ENCODE measurements at places on chromosomes 12 and 14. TPM values are rescaled to one million over a fixed set of nuclear protein-coding genes. Genes with fewer than 3 reads are reported as not detected.

DNA sequence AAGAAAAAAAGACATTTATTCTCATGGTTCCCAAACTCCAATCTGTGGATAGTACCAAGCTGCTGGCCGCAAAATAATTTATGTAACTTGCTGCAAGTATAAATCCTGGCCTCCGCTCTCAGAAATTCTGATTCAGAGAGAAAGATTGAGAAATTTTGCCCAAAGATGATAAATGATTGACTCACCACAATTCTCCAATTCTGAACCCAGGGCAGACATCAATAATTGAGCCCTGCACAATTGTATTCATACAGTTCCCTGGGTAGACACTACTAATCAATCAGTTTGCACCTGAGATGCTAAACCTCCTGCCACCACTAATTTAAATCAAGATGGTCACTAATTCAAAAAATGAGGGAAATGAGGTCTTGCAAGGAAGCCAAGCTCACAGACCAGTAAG, 38.2 kb downstream of the TRPV4 start:
- no peak for DNase-seq

GRCh38 chr14:86521843-86522242, 991.9 kb downstream of the FLRT2 start:
- DNase-seq: no peak

DNA sequence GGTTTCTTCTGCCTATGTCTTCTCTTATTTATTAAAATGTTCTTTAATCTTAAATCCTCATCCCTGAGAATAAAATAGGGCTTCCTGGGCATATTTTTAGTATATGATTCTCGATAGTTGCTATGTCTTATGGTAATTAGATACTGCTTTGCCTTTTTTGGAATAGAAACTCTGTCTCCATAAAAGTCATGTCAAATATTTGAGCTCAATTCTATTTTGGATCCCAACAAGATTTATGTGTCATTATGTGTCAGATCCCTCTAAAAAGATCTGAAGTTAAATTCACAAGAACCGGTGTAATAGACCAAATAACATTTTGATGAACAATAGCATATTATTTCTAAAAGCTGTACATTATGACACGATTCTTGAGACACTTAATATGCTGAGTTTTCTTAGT, 312.5 kb upstream of the PDE3A start:
- no peak for DNase-seq

GRCh38 chr14:105878554-105878953, 352.2 kb downstream of the TMEM121 start:
- no peak for DNase-seq

TMEM253 gene
- total RNA-seq: not detected

KLRC1 gene
- total RNA-seq: not detected

CRADD gene
- 14.8 TPM for total RNA-seq

NCAPD2 gene
- 102 TPM for total RNA-seq

BCAT1 gene
- 103 TPM for total RNA-seq

KRR1 gene
- total RNA-seq: 76.4 TPM

STRAP gene
- 60.6 TPM for total RNA-seq

Measured in dermis blood vessel endothelial cell (primary cell).